Right lobe of liver (tissue), 6 donors: ENCODE measurements at places on chromosomes 16 and 17. TPM values are rescaled to one million over a fixed set of nuclear protein-coding genes. Genes with fewer than 3 reads are reported as not detected.

GRCh38 chr16:69435977-69436820 is 11.8 kb downstream of the CYB5B start:
- DNase-seq, result no peak

GRCh38 chr16:54070789-54071343 is 215.7 kb downstream of the IRX3 start:
- no peak for DNase-seq

- no peak for DNase-seq
These were observed 22.9 kb downstream of the MARVELD3 start for GRCh38 chr16:71648921-71649320.

The VPS25 gene
- total RNA-seq, result 47.0 TPM
